ENCODE measurements at places on chromosomes 2 and 18. TPM values are rescaled to one million over a fixed set of nuclear protein-coding genes. Genes with fewer than 3 reads are reported as not detected.

DNA sequence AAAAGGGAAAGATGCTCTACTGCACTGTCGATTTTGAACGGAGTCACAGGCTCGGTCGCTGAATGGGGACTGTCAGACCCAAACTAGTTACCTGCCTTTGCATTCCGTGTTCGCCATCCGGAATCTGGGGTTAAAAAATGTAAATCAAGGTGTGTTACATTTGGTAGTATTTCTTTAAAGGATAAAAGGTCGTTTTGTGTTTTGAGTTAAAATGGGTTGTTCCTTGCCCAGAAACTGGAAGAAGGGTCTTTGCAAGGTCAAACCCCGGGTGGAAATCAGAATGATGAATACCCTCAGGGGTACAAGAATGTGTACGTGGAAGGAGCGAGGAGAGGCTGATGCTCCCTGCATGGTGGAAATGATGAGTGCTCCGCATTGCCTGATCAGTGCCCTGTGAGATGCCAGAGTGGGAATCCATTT, 1.0 kb downstream of the VSNL1 start:
- peaks cover 51% of the 10 kb centered on the region for H3K4me1 ChIP-seq
- H3K4me3 ChIP-seq, result peak overlapping the region; percentile 83
- DNase-seq, result no peak

DNA sequence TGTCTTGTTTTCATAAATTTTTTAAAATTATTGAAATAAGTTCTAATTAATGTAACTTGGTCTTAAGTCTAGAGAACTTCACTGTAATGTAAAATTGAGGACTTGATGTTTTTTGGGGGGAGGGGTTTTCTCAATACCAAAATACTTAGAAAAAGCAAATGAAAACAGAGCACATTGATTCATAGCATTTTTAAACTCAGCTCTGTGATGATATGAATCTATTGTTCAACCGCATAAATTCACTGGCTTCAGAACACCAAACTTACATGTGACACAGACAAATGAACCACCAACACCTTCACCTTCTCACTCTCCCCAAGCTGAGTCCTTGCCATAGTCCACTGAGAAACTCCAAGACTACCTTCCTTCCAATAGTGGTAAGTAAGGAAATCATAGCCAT, 108.2 kb downstream of the ZNF521 start:
- H3K4me3 ChIP-seq, result no peak overlapping the region
- no peaks in the 10 kb centered on the region for H3K27me3 ChIP-seq
- DNase-seq, result no peak
- H3K27ac ChIP-seq, result no peak overlapping the region
- H3K4me1 ChIP-seq, result no peaks in the 10 kb centered on the region
- no peaks in the 10 kb centered on the region for H3K36me3 ChIP-seq

GRCh38 chr18:51226068-51226467, 28.6 kb upstream of the MEX3C start:
- H3K27me3 ChIP-seq, result no peaks in the 10 kb centered on the region
- no peak overlapping the region for H3K27ac ChIP-seq
- no peaks in the 10 kb centered on the region for H3K4me1 ChIP-seq
- no peaks in the 10 kb centered on the region for H3K36me3 ChIP-seq

- H3K27ac ChIP-seq, result no peak overlapping the region
- DNase-seq, result no peak
- H3K4me1 ChIP-seq, result no peaks in the 10 kb centered on the region
- H3K27me3 ChIP-seq, result no peaks in the 10 kb centered on the region
- H3K36me3 ChIP-seq, result no peaks in the 10 kb centered on the region
Measured at GRCh38 chr18:38900031-38900430, 1334.4 kb upstream of the CELF4 start.

DNA sequence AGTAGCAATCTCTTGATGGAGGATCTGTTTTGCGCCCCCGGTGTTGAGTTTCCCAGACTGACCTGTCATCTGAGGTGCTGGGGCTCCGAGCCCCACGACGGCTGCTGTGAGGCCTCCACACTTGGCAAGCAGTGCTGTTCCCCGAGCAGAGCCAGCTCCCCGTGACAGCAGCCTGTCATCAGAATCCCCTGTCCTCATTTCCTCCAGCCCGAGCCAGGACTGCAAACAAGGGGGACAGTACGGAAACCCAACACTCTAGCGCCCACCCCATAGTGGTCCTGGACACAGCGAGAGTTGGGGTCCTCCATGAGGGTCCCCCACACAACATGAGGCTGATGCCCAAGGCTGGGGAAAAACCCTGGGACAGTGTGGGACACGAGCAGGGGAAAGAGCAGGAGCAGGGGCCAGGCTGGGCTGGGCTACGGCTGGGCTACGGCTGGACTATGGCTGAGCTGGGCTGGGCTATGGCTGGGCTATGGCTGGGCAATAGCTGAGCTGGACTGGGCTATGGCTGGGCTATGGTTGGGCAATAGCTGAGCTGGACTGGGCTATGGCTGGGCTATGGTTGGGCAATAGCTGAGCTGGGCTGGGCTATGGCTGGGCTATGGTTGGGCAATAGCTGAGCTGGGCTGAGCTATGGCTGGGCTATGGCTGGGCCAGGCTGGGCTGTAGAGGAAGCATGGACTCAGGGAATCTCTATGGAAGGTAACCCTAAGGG, 1.5 kb upstream of the KLHL30 start:
- no peak overlapping the region for H3K27ac ChIP-seq
- peak; percentile 41 for DNase-seq
- H3K4me3 ChIP-seq, result no peak overlapping the region
- H3K27me3 ChIP-seq, result peaks cover 3% of the 10 kb centered on the region
- no peaks in the 10 kb centered on the region for H3K36me3 ChIP-seq

The FNDC4 gene
- total RNA-seq, result 9.0 TPM

The METTL4 gene
- 6.8 TPM for total RNA-seq

All from HepG2 (cell line).